Activated effector memory CD4-positive, alpha-beta T cell treated with anti-CD3 and anti-CD28 coated beads, Interleukin-2, amount 50 U/mL, for 16 hours (primary cell): ENCODE measurements at places on chromosomes 1 and 21.

- DNase-seq, result no peak
These were observed 100.8 kb downstream of the PLPPR4 start for GRCh38 chr1:99365141-99365540.

GRCh38 chr1:36653850-36654249 is 171.1 kb upstream of the CSF3R start:
- no peak for DNase-seq

DNA sequence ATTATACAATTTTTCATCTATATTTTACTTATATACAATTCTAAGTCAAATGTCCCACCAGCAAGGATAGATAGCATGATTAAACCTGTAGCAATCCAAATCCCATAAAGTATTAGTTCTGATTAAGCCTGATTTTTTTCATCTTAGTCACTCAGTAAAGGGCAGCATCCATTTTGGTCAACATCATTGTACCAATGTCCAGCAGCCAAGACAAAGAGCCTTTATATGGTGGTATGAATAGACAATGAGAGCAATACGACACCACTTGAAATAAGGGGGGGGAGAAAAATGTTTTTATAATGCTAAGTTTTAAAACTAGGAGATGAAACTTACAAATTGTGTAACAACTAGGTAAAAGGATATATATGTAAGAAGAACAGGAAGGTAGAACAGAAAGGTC is 7.4 kb downstream of the ZNF644 start:
- DNase-seq, result no peak

GRCh38 chr1:44135886-44136285 is 5.5 kb downstream of the KLF18 start:
- DNase-seq, result no peak
